ENCODE measurements at places on chromosomes 1 and 21.

DNA sequence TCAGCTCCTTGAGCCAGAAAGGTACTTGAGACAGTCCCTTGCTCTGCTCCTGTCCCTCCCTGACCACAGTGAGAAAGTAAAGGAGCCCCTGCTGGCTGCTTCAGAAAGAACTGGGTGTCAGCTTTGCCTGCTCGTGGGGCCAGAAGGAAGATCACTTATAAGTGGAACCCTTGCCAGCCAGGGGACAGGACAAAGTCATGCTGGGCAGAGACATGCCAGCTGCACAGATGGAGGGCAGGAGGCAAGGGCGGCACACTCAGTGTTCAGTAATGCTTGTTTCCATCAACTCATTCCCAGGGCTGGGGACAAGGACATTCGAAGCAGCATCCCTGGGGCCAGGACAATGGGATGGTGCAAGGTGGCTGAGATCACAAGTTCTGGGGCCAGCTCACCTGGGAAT, 41.8 kb downstream of the NTPCR start:
- DNase-seq: peak; percentile 46

- no peak for DNase-seq
These were observed 145.5 kb upstream of the PLD5 start for GRCh38 chr1:242670019-242670418.

- DNase-seq: no peak
These were observed 626.4 kb downstream of the LMO4 start for GRCh38 chr1:87955038-87955437.

GRCh38 chr1:157831968-157832626, 9.5 kb downstream of the CD5L start:
- no peak for DNase-seq

DNA sequence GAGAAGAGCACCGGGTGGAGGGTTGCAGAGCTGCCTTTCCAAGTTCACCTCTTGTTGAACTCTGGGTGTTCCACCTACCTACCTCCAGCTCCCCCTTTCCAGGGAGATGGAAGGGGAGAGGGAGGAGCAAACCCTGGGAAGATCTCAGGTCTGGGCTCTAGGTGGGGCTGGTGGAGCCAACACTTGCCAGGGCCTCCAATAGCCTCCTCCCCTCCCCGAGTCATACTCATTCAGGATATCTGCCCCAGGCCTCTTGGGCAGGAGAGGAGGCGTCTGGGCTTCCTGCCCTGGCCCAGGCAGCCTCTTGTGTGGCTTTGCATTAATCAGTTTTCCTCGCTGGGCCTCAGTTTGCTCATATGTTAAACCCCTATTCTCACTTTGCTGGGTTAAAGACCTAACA, 13.4 kb downstream of the RAP1GAP start:
- DNase-seq: no peak

DNA sequence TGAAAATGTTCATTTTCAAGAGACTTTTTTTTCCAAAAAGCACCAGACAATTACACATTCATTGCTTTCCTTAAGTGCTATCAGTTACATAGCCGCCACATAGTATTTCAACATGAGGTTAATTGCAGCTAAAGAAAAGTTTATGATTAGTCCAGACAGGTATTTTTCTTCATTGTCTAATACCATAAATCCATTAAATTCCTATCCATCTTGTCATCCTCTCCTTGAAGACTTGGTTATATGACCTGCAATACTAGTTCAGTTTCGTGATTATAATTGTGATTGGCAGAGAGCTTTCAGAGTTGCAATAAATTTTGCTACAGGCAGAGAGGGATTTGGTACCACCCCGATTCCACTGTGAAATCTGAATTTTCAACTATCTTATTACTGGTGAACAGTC, 437.7 kb downstream of the GPATCH2 start:
- no peak for DNase-seq
